ENCODE measurements at places on chromosomes 7 and 10.

GRCh38 chr7:10216462-10216861 lies 757.2 kb upstream of the PHF14 start:
- DNase-seq = no peak

DNA sequence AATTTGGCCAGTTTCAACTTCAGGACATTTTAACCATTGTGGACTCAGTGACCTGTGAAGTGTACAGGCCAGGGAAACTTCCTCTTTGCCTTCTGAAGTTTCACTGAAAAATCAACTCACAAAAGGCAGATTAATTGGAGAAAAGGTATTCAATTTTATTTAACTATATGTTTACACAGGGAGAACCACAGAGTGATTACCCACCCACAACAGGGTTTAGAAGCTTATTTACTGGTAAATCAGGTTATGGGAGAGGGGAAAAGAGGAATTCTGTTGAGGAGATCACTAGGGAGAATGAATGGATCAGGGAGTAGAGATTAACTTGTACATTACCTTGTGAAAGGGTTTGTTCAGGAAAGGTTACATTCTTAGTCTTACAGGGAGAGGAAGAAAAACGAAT lies 1.7 kb upstream of the AKR1D1 start:
- DNase-seq = no peak

DNA sequence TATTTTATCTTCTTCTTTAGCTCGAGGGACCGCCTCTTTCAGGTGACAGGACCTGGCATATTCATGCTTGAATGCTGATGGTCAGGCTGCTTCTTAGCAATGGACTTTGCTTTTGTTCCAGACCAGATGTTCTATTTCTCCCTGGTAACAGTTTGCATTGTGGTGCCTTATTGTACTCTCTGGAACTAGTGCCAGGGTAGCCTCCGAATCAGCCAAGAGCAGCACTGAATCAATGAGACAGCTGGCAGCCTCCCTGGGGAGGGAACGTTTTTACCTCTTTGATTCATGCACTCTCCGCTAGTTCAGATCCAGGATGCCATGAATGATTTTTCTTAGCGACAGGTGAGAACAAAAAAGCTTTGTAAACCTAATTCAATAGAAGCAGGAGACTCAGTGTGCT lies 54.1 kb upstream of the NXPH1 start:
- no peak for DNase-seq

GRCh38 chr10:130638991-130639390 lies 502.8 kb downstream of the GLRX3 start:
- no peak for DNase-seq

DNA sequence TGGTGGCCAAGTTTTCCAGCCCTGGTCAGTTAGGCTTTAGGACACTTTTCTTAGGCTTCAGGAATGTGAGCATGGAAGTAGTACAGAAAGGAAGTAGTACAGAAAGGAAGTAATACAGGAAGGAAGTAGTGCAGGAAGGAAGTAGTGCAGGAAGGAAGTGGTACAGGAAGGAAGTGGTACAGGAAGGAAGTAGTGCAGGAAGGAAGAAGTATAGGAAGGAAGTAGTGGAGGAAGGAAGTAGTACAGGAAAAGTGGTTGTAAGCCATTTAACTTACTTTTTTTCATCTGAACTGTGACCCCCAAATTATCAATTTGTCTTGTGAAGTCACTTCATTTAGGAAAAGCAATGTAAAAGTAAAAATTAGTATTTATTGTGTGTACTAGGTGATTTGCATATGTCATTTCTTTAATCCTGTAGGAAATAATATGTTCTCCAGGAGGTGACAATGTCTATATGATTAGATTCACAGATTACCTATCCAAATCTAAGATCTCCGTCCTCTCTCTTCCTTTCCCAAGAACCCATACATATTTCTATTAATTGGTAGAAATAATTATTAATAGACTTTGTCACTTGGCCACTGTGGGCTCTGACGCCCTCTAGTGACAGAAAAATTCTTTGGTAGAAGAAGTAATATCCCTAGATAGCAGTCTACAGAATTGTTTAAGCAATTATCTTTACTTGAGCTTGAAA lies 3.9 kb upstream of the FAS start:
- no peak for DNase-seq

- DNase-seq = no peak
These were observed 39.0 kb downstream of the C10orf120 start for GRCh38 chr10:122660696-122661095.

GRCh38 chr7:151381348-151382078 lies 28.3 kb downstream of the WDR86 start:
- peak; percentile 43 for DNase-seq

GRCh38 chr7:79968894-79969293 lies 165.7 kb upstream of the GNAI1 start:
- no peak for DNase-seq

- DNase-seq = no peak
These were observed 22.4 kb downstream of the SLC26A5 start for GRCh38 chr7:103423467-103424179.

DNA sequence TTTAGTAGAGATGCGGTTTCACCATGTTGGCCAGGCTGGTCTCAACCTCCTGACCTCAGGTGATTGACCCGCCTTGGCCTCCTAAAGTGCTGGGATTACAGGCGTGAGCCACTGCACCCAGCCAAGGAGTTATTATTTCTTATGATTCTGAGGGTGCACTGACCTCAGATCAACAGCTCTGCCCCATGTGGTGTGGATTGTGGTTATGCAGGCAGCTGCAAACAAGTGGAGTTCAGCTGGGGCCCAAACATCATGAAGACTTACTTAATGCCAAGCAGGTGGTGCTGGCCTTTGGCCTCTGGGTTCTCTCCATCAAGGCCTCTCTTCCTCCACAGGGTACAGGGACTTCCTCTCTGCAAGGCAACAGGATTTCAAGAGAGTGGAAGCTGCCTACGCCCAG lies 45.1 kb upstream of the OPTN start:
- DNase-seq = no peak

- DNase-seq = no peak
These were observed 512.3 kb upstream of the GALNT17 start for GRCh38 chr7:70619659-70620058.

- DNase-seq = no peak
These were observed 88.6 kb upstream of the KCNIP2 start for GRCh38 chr10:101932183-101932582.

GRCh38 chr10:75294866-75295701 lies 59.3 kb upstream of the COMTD1 start:
- DNase-seq = peak; percentile 38

DNA sequence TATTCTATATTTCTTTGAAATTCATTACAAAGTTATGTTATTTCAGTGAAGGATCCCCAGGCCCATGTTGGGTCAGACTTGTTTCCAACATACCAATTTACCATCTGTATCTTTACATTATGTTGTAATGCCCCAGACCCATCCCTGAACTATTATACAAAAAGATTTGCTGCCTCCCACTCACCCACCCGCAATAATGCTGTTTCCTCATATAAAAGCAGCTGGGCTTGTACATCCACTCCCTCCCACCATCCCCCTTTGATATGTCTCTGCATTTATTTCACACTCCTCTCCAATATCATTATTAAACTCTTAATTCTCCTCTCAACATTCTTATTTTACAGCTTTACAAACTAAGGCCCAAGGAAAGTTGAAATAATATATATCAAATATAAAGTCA lies 153.7 kb downstream of the DOCK4 start:
- DNase-seq = no peak

GRCh38 chr7:100486753-100487446 lies 3.2 kb downstream of the NYAP1 start:
- DNase-seq = no peak

- no peak for DNase-seq
These were observed 272.4 kb downstream of the CREB5 start for GRCh38 chr7:28684650-28685241.

DNA sequence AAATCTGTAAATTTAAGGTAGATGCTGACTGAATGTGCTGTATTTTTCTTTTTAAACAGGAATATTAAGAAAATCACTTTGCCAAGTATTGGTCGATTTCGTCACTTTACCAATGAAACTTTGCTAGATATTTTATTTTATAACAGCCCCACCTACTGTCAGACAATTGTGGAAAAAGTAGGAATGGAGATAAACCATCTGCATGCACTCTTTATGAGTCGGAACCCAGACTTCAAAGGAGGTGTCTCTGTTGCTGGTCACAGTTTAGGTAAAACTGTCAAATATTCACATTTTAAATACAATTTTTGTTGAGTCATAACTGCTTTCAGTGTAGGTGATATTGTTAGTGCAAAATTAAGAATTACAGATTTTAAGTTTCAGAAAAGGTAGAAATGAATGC lies 25.2 kb downstream of the SEC23IP start:
- DNase-seq = no peak

DNA sequence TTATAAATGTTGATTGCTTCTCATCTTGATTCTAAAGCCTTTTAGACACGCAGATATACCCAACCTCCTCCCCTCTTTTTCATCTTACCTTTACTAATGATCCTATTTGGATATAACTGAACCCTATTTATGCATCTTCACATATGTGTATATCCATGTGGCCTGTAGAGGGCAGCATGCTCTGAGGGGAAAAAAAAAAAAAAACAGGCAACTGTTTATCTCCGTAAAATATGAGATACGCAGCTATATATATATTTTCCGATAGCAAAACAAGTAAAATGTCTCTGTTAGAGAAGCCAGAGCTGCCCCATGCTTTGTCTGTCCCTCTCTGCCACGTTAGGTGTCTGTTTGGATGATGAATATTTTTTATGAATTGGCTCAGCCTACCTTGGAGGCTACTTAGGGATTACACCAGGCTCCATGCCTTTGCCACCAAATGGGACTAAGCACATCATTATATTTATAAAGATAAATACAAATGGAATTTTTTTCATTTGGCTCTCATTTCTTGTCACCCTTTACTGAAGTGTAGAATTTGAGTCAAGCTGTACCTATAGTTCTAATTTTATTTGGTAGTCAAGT lies 174.8 kb upstream of the FZD1 start:
- DNase-seq = no peak

- no peak for DNase-seq
These were observed 12.6 kb downstream of the SCD start for GRCh38 chr10:100359529-100360150.

Measured in activated T-helper 1 cell treated with anti-CD3 and anti-CD28 coated beads, Interleukin-2, amount 50 U/mL, for 16 hours (primary cell).